ENCODE measurements at places on chromosomes 6 and 20. TPM values are rescaled to one million over a fixed set of nuclear protein-coding genes. Genes with fewer than 3 reads are reported as not detected.
A peak's percentile ranks its signal among the peaks of the same experiment; 100 is the strongest.

The SLC4A11 gene
- total RNA-seq = 0.54 TPM

The C6orf141 gene
- 4.9 TPM for total RNA-seq

The TNFAIP3 gene
- total RNA-seq = 66.8 TPM

The TMEM74B gene
- 23.5 TPM for total RNA-seq

The LBP gene
- not detected for total RNA-seq

The VGLL2 gene
- not detected for total RNA-seq

The BYSL gene
- 6.0 TPM for total RNA-seq

GRCh38 chr6:628766-629165 lies 28.1 kb downstream of the HUS1B start:
- DNase-seq = no peak

DNA sequence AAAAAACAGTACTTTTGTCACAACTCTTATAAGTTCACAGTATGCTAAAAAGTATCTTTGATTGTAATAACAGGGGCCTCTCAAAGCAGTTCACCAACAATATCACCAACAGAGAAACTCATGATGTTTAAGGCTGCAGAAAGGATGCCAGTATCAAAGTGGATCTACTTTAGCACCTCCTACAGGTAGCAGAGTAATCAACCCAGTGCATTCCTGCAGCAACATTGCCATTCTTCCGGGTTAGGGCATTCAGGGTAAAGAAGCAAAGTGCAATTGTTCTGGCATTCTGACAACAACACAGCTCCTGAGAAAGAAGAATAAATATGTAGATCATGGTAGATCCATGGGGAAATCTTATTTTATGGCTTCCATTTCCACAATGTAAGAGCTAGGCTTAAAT lies 7.6 kb upstream of the SLC17A4 start:
- DNase-seq = peak; percentile 54

- DNase-seq = peak; percentile 36
Measured at GRCh38 chr6:149864578-149865535, 698 bp upstream of the LRP11 start.

- DNase-seq = no peak
Measured at GRCh38 chr6:56357616-56358373, 110.4 kb upstream of the COL21A1 start.

DNA sequence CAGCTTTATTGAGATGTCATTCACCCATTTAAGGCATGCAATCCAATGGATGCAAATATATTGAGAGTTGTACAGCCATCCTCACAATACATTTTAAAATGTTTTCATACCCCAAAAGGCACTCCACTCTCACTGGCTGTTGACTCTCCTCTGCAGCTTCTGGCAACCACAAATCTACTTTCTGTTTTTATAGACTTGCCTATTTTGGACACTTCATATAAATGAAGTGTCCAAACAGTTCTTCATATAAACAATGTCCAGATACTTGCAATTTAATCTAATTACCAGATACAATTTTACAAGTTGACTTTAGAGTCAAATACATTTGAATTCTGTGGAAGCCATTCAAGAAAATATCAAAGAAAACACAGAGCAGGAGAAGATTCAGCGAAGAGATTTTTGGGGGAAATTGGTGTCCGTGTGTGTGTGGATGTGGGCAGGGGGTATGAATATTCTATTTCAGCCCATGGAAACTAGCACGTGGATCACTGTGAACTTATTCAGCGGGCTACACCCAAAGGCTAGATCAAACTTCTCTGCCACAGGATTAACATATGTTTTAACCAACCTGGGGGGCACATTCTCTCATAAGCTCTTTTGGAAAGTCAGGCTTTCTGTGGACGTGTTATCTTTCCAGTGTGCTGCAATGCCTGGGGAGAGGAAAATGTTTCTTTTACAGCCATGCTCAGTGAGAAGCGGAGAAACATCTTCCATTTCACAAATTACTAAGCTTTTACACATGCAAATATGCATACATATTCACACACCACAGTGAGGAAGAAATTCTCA lies 73.9 kb downstream of the PLG start:
- DNase-seq = no peak

GRCh38 chr6:38138374-38138773 lies 318.8 kb downstream of the ZFAND3 start:
- no peak for DNase-seq

- DNase-seq = no peak
Measured at GRCh38 chr6:125259354-125259736, 42.4 kb downstream of the HDDC2 start.

DNA sequence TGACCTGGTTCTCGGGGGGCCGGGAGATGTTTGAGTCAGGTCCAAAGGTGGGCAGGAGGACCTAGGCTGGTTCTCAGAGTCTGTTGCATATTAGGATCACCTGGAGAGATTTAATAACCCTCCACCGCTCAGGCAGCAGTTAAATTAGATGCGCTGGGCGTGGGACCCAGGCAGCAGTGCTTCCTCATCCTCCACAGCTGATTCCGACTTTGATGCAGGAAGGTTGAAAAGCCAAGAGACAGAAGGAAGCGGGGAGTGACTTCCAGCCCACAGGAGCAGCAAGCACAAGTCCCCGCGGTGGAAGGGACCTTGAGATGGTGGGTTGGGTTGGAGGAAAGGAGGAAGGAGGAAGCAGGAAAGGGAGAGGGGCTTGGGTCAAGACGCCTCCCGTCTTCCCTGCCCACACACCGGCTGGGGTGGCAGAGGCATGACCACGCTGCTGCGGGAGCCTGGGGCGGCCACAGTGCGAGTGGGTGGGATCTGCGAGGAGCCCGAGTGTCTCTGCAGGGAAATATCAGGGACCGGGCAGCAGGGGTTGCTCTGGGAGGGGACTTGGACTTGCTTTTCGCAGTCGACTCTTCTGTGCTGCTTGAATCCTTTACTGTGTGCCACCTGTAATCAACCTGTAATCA lies 146.0 kb downstream of the PHACTR3 start:
- no peak for DNase-seq

GRCh38 chr20:23632711-23633573 lies 4.8 kb downstream of the CST3 start:
- no peak for DNase-seq

GRCh38 chr20:20664795-20665589 lies 47.5 kb downstream of the RALGAPA2 start:
- DNase-seq = no peak

All from Peyer's patch (tissue), 4 donors.